ENCODE measurements at places on chromosomes 12 and 14.
A peak's percentile ranks its signal among the peaks of the same experiment; 100 is the strongest.

GRCh38 chr12:3683670-3684069 lies 69.2 kb downstream of the CRACR2A start:
- DNase-seq = no peak

- no peak for DNase-seq
Measured at GRCh38 chr14:59273737-59274136, 85.3 kb downstream of the DAAM1 start.

- DNase-seq = no peak
Measured at GRCh38 chr14:98959958-98960616, 311.9 kb downstream of the BCL11B start.

GRCh38 chr14:102694530-102695166 lies 82.6 kb upstream of the TRAF3 start:
- DNase-seq = peak; percentile 1

DNA sequence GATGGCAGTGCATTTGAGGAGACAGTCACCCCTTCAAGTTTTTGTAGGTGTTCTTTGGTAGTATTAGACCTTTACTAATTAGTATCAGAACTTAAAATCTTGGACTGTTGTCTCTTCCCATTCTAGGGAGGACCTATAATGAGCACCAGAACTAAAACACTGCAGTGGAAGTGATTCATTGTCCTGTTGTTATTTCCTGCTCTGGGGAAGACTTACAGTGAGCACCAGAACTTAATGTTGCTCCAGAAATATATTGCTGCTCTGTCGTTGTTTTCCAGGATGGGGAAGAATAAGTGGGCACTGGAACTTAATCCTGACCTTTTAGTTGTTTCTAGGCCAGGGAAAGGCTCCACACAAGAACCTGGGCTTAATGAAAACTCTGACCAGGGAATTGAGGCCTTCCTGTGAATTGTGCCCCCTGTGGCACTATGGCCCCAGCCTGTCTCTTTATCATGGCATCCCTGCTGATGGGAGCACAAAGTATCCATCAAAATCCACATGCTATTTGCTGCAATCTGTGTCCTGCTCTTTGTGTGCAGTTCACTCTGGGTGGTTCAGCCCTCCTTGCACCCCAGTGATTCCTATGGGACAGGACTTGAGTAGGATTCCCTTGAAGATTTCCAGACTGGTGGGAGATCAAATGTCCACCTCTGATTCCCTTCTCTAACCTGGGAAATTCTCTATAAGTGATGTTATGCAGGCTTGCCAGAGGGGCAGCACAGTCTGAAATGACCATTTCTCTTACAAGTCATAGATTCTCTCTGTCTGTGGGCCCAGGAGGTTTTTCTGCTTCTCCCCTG lies 175.8 kb downstream of the PAWR start:
- no peak for DNase-seq

- peak; percentile 27 for DNase-seq
Measured at GRCh38 chr12:100433701-100434100, 40.0 kb upstream of the NR1H4 start.

- DNase-seq = no peak
Measured at GRCh38 chr14:98946940-98947339, 325.1 kb downstream of the BCL11B start.

DNA sequence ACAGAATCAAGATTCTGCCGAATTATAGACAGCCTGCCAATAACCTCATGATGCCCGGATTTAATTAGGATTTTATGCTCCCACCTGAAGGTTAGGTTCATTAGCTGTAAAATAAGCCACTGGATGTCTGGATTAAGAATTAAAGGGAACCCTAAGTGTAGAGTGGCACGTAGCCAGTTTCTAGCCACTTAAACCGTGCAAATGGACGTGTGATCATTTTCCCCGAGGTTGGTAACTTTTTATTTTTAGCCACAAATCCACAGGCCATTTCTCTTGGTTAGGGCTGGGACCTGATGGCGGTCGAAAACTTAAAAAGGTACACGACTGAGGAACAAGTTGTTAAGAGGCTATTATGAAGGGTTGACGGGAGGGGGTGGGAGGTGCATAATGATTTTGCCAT lies 127.3 kb upstream of the TMPO start:
- no peak for DNase-seq

- DNase-seq = peak; percentile 96
Measured at GRCh38 chr12:6953442-6954315, 2.5 kb downstream of the PTPN6 start.

DNA sequence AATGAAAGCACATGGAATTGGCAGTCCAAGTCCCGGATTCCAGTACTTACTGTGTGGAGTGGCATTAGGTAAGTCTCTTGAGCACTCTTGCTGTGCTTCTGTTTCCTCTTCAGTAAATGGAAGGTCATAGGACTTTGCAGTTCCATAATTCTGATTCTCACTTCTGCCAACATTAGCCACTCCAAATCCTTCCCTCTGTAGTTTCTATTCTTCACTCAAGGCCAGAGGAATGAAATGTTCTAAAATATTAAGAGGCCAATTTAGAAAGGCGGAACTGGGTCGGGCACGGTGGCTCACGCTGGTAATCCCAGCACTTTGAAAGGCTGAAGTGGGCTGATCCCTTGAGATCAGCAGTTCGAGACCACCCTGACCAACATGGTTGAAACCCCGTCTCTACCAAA lies 19.8 kb upstream of the SLC5A8 start:
- no peak for DNase-seq

GRCh38 chr12:93204896-93205295 lies 172.8 kb upstream of the NUDT4 start:
- DNase-seq = no peak

GRCh38 chr14:24267516-24267915 lies 3.9 kb downstream of the RABGGTA start:
- no peak for DNase-seq

- DNase-seq = no peak
Measured at GRCh38 chr12:104793285-104793684, 164.8 kb downstream of the SLC41A2 start.

- DNase-seq = no peak
Measured at GRCh38 chr14:104877806-104878550, 12.9 kb downstream of the CEP170B start.

DNA sequence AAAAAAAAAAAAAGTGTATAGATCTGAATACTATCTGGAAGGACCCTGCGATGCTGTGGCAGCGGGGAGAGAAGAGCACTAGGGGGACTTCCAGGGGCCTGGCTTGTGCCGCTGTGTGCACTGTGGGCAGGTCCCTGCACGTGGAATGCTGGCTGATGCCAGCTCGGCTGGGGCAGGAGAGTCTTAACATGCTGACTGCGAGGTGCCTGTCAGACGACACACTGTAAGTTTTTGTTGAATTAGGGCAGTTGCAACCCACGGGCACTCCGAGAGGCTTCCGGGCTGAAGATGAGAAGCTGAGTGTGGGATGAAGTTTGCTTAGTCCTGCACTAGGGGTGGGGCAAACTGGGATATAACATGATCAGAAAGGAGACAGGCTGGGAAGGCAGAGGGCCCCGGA lies 10.7 kb downstream of the GLT1D1 start:
- no peak for DNase-seq

DNA sequence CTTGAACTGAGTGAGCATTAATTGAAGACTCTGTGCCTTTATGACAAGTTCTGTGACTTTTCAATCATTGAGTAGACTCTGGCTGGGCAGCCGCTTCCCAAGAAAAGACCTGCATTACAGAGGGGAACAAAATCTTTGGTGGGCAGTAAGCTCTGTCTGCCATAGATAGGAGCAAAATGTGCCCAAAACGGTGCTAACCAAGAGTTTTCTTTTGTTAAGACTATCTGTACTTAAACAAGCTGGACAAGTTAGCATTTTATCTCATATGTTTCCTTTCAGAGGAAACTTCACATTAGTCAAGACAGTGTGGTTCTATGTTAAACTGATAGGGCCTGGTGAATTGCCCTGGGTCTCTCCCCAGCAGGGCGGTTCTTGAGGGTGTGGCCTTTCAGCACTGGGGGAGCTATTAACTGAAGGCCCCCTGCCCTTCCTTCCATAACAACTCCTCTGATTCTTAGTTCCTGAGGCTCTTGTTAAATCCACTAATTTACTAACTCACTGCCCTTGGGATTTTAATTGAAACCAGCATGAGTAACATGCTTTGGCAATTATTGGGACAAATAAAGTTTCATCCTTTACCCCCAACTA lies 219.6 kb downstream of the KTN1 start:
- no peak for DNase-seq

GRCh38 chr14:53430870-53431269 lies 277.7 kb upstream of the DDHD1 start:
- DNase-seq = no peak

DNA sequence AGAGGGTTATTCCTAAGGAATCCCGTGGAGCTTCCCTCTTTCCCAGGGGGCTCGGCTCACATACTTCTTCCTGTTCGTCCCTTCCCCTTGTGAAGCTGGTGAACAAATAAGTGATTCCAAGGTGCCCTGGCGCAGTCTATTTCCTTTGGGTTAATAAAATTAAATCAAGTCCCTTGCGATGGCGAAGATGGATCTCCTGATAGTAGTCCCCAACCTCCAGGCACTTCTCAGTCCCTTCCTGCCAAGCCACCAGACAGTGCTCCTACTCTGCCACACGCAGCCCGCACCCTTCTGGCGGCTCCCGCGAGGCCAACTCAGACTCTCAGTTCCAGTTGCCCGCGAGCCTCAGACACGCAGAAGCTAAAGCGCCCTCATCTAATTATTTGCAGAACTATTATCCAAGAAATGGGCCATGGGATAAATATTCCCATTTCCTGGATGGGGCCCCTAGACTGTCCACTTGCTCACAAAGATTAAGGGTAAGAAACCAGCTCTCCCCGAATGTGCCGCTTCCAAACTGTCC lies 2.4 kb upstream of the SIX6 start:
- no peak for DNase-seq

- DNase-seq = no peak
Measured at GRCh38 chr14:100875126-100875525, 28.4 kb downstream of the RTL1 start.

- no peak for DNase-seq
Measured at GRCh38 chr12:111570084-111570961, 28.8 kb downstream of the ATXN2 start.

DNA sequence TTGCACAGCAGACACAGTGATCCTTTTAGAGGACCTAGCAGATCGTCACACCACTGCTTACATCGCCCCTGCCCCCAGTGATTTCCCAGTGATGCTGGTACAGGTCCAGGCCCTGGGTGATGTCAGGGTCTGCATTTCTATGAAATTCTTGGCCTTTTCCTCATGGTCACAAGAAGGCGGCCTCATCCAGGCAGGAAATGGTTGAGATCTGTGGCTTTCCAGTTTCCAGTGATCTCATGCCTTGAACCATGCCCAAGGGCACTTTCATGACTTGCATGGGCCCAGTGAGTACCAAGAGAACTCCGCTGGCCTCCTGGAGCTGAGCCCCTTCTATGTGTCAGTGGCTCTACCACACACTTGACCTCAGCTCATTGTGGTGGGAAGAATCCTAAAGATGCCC lies 41.9 kb upstream of the BDKRB2 start:
- no peak for DNase-seq

GRCh38 chr14:33917661-33918060 lies 33.2 kb downstream of the EGLN3 start:
- DNase-seq = no peak

- DNase-seq = no peak
Measured at GRCh38 chr12:127655691-127656090, 611.3 kb upstream of the TMEM132C start.

DNA sequence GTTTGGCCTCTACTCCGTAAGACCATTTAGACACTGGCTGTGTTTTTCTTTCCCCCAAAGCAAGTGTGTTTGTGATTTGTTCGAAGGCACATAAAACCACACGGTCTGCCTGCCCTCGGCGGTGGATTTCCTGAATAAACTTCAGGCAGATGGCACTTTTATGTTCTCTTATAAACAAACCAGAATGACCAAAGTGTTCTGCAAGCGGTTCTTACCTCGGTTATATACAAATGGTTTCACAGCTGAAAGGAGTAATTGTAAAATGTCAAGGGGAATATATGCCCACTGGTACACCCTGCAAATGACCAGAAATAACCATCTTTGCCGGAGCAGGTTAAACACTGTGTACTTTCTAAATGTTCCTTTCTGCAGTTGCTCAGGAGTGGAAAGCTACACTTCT lies 1475.8 kb upstream of the TMEM132C start:
- no peak for DNase-seq

GRCh38 chr14:52044791-52045522 lies 23.9 kb downstream of the NID2 start:
- DNase-seq = no peak

GRCh38 chr14:44204061-44204835 lies 302.8 kb downstream of the FSCB start:
- DNase-seq = no peak

DNA sequence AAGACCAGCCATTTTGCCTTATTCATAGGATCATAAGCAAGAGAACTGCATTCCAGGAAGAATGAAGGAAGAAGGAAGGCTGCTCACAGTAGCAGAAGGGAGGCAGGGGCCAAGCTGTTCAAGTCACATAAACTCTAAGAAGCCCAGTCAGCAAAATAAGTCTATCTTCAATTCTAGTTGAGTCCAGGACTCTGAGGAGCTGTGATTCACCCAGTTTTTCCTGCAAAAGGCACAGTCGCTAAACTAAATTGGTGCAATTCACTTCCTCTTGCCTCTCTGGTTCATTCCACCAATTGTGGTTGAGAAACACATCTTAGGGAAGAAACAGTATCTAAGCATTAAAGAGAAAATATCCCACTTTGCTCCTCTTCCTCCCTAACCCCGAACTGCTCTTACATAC lies 9.8 kb downstream of the ZNF641 start:
- DNase-seq = no peak

DNA sequence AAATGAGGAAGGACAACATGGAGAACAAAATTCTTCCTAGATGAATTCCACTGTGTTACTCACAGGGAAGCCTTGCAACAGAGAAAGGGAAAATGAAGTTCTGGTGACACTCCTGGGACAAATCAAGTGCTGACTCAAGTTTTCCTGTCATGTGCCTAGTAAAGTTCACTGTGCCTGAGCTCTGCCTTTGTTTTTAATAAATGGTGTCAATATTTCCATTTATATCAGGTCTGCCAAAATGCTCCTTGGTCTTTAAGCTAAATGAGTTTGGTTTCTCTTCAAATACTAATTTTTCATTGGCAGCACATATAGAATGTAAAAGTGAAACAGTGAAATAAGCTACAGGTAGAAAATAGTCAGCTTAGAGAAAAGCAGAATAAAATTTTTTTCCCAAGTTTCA lies 33.0 kb downstream of the HIGD1C start:
- no peak for DNase-seq

GRCh38 chr12:43501703-43502102 lies 50.3 kb downstream of the ADAMTS20 start:
- DNase-seq = peak; percentile 3

DNA sequence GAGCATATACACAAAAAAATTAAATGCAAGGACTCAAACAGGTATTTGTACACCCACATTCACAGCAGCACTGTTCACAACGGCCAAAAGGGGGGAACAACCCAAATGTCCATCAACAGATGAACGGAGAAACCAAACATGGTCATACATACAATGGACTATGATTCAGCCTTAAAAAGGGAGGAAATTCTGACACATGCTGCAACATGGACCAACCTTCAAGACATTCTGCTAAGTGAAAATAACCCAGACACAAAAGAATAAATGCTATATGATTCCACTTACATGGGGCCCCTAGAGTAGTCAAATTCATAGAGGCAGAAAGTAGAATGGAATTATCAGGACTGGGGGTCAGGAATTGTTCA lies 29.5 kb downstream of the ACTN1 start:
- no peak for DNase-seq
